ENCODE measurements at places on chromosomes 6 and 20.

- no peak for DNase-seq
Observed at GRCh38 chr6:46734867-46735719, at the start of gene PLA2G7. PLA2G7 (minus strand) TSS chr6:46735375; CDS start chr6:46722891, 12,484 bp downstream.

DNA sequence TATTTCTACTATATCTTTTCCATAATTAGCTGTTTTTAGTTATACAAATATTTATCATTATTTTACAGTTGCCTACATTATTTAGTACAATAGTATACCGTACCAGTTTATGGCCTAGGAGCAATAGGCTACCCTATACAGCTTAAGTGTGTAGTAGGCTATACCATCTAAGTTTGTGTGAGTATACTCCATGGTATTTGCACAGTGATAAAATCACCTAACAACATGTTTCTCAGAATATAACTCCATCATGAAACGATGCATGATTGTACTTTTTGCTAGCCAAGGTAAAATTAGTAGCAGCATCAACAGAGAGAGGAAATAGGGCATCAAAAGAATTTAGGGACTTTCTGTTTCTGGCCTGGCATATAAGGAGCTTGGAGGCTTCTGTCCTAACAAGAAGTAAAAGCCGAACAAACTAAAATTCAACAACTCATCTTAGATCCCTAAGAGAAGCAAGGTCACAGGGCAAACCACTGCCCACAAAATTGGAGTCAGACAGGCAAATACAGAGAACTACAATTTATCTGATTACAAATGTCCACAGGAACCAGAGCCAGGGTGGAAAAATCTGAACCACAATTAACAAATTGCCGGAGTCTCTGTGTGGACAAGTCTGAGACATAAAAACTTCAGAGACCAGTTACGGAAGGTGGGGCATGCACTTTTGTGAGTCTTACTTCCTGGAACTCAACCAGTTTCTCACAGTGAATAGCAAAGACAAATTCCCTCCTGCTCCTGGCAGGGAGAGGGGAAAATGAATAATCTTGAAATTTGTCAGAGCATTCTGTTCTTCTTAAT, 671.4 kb downstream of the RFPL4B start:
- DNase-seq = no peak

- no peak for DNase-seq
Observed at GRCh38 chr6:100670056-100670455, 205.3 kb upstream of the SIM1 start.

- DNase-seq = no peak
Observed at GRCh38 chr6:1087154-1087843, 224.6 kb upstream of the FOXQ1 start.

DNA sequence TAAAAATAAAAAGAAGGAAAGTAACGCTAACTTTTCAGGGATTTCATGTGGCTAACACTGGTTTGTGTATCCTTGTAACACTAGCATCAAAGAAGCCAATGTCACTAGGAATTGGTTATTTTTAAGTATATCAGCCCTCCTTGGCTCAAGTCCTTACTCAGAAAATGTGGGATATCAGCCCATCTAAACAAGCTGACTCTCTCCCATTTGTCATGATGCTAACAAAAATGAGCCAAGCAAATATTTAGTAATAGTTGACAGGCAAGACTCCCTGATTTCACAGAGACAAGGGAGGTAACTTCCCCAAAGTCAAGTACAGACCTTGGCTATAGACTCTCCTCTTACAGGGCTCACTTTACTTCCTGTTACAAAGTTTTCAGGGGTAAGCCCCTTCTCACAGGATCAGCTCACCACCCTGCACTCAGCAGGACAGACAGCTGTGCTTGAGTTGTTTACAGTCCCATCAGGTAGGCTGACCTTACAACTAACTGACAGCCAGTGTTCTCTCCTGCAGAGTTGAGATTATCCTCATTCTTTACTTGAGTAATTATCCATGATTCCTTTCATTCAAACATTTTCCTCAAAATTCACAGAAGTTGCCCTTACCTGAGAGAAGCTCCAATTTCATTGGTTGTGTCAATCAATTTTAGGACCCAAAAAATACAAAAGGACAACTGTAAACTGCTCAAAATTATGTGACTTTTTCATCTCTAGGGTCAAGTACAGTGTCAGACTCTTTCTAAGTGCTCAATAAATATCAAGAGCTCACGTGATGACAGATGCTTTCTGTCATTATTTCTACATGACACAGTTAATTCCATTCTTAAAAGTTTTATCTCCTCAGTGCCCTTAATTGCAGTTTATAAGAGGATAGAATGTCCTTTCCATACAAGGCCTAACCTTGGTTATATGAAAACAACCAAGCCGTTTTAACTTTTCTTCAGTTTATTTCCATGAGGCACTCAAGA, 38.1 kb upstream of the BMP5 start:
- DNase-seq = no peak

- no peak for DNase-seq
Observed at GRCh38 chr6:111409430-111409829, 73.6 kb downstream of the REV3L start.

- no peak for DNase-seq
Observed at GRCh38 chr20:1924910-1925861, 30.0 kb downstream of the SIRPA start.

DNA sequence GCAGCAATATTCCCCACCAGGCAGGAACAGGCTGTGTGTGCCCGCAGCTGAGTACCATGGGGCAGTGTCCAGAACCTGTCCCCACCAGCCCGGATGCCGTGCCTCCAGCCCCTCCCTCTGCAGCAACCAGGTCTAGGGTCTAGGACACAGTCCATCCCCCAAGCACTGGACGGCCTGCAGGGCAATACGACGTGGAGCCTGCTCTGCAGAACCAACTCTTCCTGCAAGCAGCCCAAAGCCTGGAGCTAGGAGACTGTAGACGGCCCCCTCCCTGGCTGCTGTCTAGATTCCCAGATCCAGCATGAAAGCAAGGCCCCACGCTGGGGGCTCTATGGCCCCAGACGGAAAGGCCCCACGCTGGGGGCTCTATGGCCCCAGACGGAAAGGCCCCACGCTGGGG, 128.2 kb upstream of the AFDN start:
- no peak for DNase-seq

GRCh38 chr6:32173051-32173727, 2.7 kb downstream of the AGPAT1 start:
- DNase-seq = no peak

- DNase-seq = no peak
Observed at GRCh38 chr20:52783769-52784168, 188.4 kb upstream of the TSHZ2 start.

DNA sequence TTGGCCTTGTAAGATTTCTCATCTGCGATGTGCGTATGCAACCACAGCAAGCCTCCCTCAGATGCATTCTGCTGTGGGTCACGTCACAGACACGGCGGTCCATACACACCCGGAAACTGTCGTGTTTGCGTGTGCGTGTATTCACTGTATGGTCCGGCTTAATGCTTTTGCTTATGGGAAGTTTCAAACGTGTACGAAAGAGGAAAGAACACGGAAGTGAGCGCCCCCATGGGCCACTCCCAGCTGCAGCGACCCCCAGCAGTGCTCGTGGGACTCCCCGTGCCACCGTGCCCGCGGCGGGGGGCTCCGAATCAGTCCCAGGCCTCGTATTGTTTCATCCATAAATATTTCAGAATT, 10.2 kb downstream of the DLL1 start:
- DNase-seq = no peak

DNA sequence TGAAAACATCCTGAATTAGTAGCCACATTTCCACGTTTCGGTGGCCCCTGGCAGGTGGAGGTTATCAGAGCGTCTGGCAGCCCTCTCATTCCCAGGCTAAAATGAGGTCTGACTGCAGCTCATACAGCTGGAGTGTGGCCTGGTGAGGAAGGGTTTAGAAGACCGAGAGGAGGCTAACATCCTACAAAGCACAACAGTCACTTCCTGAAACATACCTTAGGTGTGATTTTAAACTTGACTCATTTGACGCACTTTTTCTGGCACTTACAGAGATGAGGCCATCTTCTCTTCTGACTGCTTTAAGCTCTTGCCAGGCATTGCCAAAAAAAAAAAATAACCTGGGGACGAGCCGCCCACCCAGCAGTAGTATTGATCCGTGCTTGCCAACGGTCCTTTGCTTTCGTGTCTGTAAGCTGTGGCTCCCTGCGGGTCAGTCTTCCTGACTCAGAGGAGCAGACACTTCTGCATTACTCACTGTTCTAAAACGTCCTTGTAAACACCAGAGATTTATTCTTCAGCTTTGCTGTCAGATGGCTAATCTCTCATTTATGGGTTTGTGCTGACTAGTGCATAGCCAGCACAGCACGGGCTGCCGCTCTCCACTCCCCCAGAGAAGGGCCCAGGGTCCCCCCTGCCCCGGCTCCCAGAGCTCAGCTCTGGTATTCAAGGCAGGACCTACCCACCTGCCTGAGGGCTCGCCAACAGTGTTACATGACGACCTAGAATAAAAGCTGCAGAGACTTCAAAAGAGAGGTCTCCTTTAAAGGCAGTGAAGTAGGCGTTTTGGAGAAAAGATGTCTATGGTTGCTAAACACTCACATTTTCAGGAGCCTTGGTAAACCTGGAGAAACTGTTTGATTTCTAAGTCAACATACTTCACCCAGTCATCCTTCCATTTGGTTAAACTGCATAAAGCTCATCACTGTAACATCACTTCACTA, 78.5 kb upstream of the FRMD1 start:
- DNase-seq = no peak

GRCh38 chr6:39300739-39301138, 13.5 kb downstream of the KCNK17 start:
- DNase-seq = no peak

- no peak for DNase-seq
Observed at GRCh38 chr6:72916298-72916697, 294.4 kb downstream of the KCNQ5 start.

GRCh38 chr6:109097661-109098060, 2.4 kb downstream of the CEP57L1 start:
- no peak for DNase-seq

DNA sequence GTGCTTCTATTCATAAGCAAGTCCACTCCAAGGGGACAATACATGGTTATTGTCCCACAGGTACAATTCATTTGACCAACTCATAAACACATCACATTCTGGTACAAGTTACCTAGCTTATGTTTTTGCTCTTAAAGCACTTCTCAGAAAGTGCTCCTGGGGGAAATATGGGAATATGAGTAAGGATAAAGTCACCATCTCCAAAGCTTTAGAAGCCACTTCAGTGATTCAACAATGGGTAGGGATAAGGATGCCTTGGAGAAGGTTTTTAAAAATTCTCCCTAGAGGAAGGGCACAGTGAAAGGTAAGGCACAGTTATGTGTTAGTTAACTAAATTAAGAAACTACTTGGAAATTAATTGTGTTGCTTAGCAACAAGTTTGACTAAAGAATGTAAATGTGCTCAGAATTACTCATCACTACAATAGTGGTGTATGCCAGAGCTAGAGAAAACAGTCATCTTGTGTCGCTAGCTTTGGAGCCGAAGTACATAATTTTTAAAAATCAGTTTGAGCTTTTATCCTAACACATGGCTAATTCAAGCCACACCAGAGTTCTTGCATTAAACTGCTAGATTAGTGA, 39.5 kb upstream of the LAMP5 start:
- DNase-seq = no peak

- DNase-seq = no peak
Observed at GRCh38 chr6:41288030-41288753, 1.7 kb upstream of the TREM1 start.

GRCh38 chr6:108228416-108228815, 32.4 kb downstream of the SNX3 start:
- no peak for DNase-seq

- DNase-seq = no peak
Observed at GRCh38 chr6:35477028-35477427, 8.8 kb downstream of the RPL10A start.

DNA sequence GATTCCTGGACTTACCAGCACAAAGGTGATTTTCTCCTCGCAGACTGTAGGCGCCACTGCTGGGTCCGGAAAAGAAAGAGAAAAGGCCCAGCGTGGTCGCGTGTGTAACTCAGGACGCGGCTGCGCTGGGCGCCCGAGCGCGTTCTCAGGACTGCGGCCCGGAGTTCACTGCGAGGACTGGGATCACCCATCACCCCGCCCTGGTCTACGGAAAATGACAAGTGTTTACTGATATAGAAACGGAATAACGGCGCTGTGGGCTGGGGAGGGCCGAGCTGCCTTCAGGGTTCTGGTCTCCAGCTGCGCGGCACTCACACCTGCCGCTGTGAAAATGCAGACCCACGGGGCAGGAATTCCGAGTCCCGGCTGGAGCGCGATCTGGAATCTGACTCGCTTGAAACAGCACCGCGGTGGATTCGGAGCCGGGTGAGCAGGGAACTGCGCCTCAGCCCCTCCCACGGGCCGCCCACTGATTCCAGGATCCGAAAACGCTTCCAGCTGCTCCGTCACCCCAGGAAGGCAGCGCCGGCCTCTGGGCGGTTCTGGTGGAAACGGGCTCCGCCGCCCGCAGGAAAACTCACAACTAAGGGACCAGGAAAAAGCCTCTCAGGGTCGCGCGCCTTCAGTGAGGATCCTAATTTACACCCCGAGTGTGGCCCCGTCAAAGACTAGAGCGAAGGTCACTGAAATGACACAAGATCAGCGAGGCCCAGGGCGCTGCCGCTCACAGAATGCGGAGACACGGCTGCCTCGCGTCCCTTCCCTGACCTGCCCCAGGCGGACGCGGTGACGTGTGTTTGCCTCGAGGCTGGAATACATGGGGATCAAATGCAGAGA, 34.5 kb downstream of the HLA-A start:
- peak; percentile 59 for DNase-seq

DNA sequence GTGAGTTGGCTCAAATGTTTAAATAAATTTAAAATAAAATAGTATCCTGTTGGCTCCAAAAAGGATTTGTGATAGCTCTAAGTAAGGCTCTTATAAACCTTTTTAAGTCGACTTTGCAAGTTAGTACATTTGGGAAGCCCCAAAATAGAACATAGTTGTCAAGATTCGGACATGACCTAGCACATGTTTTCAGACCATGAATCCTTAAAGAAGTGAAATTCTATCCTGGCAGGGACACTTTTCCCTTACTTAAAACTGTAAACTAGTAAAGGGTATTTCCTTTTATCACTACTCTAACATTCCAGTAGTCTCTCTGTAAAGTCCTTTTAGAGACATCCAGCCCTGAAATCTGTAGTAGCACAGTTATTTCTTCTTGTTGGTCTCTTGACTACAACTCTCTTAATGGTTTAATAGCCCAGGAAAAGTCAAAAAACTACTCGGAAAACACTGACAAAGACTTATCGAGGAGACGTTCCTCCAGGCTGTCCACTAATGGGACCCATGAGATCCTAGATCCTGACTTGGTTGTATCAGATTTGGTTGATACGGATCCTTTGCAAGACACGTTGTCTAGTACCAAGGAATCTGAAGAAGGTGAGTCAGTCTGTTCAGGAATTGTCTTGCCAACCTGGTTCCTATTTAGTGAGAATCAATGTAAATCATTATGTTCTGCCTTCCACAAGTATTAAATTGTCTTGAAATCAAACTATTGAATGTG, 83.6 kb downstream of the SCAND1 start:
- no peak for DNase-seq

DNA sequence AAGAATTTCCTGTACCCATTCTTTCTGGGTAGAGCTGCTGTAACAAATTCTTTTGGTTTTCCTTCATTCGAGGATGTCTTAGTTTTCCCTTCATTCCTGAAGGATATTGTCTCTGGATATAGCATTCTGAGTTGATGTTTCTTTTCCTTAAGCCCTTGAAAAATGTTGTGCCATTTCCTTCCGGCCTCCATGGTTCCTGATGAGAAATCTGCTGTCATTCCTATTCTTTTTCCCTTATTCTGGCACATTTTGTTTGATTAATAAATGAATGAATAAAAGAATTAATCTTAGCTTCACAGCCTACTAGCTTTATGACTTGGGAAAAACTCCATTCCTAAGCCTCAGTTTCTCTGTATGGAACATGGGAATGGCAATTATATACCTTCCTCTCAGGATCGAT, 173.1 kb downstream of the EYA2 start:
- DNase-seq = no peak
